Stimulated activated CD4-positive, alpha-beta T cell treated with anti-CD3 and anti-CD28 coated beads, Interleukin-1b, Interleukin-23, amount 100 ng/mL, for 48 hours (primary cell): ENCODE measurements at places on chromosomes 5 and 9.
A peak's percentile ranks its signal among the peaks of the same experiment; 100 is the strongest.

DNA sequence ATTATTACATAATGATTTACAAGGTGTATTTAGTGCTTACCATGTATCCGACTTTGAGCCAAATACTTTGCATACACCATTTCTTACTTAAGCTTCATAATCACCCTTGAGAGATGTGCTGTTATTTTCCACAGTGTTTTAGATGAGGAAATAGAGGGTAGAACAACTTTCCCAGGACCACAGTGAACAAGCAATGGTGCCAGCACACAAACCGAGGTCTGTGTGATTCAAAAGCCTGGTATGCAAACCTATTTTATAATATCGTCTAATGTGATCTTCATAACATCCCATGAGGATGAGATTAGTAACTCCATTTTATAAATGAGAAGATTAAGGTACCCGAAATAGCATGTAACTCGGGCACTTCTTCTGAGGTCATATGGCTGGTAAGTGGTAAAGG is 294.7 kb downstream of the NSG2 start:
- DNase-seq = no peak

DNA sequence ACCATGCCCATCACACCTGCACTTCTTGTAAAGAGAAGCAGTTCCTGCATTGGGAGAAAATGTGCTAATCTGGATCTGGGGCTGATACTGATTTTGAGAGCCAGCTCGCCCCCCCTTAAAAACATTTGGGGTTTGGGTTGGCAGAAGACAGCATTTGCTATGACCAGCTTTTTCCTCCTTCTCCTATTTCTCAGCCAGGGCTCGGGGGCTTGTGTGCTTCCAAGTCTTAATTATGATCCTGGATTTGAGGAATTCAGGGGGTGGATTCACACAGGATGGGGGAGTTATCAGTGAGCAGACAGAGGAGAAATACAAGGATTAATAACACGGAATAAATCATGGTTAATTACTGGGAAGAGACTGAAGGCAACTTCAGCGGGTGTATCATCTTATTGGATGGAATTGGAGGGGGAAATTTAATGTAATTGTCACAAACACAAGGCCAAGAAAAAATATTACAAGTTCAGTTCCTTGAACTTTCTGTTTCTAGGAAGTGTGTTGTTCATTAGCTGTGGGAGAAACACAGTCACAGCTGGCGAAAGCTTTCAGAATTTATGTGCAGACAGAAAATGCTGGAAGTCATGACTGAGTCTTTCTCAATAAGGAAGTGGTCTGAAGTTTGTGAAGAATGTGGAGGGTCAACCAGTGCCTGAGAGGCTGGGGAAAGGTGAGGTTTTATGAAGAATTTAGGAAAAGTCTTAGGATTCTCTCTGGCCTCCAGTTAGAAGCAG is 15.3 kb downstream of the C9orf152 start:
- no peak for DNase-seq

DNA sequence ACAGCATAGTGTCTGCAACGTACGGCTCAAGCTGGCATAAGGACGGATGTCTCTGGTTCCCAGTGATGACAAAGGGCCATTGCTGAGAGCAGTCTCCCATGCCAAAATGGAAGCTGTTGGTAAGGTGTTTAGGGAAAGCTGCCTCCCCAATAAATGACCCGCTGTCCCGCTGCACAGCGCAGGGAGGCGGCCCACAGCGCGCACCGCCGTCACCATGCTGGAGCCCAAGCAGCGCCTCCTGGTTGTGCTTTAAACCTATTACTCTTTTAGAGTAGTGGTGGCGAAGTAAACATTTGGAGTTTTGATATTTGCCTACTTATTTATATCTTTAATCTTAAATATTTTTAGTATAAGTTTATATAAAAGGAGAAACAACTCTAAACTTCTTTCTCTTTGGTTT is 70.4 kb upstream of the C5orf63 start:
- DNase-seq = no peak

GRCh38 chr9:100070104-100071041 is 28.4 kb downstream of the ERP44 start:
- no peak for DNase-seq

DNA sequence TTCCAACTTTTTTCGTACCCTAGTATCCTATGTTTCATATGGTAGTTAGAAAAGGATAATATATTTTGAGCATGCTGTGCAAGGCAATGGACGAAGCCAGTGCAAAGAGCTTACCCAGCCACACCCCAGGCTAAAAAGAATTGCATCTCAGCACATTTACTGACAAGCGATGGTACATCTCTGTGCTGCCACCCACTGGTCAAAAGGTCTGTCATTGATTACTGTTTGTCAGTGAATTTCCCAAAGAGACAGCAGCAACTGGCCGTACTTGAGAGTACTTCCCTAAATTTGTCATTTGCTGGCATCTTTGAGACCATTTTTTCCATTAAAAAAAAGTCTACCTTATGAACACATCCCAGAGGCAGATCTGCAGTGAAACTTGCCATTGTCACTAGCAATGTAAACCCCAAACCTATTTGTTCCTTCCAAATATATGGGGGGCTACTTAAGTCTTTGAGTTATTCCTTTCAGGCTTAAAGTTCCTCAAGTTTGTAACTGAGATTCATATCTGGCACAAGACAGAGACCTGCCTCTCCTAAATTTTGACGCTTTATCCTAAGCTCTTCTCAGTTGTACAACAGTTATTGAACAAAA is 184.3 kb downstream of the CTNND2 start:
- DNase-seq = no peak

GRCh38 chr9:97480174-97480573 is 21.3 kb upstream of the TMOD1 start:
- no peak for DNase-seq

GRCh38 chr5:141051521-141051866 is 320 bp downstream of the PCDHB1 start:
- no peak for DNase-seq

DNA sequence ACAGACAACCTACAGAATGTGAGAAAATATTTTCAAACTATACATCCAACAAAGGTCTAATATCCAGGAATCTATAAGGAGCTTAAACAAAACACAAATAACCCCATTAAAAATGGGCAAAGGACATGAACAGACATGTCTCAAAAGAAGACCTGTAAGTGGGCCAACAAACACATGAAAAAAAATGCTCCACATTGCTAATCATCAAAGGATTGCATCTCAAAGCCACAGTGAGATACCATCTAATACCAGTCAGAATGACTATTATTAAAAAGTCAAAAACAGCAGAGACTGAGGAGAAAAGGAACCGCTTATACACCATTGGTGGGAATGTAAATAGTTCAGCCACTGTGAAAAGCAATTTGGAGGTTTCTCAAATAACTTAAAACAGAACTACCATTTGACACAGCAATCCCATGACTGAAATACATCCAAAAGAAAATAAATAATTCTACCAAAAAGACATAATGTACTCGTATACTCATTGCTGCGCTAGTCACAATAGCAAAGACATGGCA is 39.1 kb upstream of the C5orf63 start:
- DNase-seq = no peak

DNA sequence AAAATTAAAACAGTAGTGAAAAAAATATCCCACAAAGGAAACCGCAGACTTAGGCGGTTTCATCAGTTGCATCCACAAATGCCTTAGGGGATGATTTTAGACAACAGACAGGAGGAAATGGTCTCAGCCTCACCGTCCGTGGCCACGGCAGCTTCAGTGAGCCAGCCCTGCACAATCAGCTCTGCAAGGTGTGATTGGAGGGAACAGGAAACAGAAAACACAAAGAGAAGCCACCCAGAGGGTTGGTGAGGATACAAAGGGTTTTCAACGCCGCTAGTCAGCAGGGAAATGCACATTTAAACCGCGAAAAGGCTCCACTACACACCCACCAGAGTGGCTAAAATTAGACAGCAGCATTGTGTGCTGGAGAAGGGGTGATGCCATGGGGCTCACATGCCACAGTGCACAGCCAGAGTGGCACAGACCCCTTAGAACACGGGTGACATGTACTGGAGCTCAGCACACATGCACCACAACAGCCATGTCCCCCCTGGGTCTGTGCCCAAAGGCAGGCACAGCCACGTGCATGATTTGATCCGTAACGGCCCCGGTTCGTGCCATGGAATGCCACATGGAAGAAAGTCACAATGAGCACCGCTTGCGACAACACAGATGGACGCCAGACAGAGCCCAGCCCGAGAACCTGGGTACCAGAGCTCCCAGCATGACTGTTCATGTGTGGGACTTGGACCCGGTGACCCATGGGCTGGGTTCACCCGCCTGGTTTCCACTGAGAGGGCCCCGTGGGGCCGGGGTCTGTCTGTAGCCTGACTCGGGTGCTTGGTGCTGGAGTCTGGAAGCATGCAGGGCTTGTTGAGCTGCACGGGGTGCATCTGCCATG is 18.3 kb upstream of the TERT start:
- no peak for DNase-seq

- DNase-seq = no peak
These were observed 14.3 kb downstream of the CNTFR start for GRCh38 chr9:34575241-34575640.

GRCh38 chr9:31393240-31393639 is 991.2 kb upstream of the ACO1 start:
- no peak for DNase-seq

GRCh38 chr9:93124793-93125192 is 9.3 kb downstream of the NINJ1 start:
- DNase-seq = no peak

DNA sequence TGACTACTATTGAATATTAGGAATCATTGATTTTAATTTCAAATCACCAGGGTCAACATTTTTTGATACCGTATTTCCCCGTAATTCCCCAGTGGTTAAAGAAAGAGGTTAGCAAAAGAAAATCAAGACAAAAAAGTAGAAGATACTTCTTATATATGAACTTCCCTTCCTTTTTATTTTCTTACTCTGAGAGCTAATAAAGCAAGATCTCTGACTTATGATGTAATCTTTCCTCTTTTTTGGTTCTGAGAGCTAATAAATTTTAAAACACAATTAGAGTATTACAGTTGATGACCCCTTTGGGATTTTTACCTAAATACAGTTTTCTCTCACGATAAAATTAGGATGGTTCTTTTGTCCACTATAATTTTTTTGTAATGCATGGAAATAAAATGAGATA is 9.2 kb upstream of the FYB1 start:
- DNase-seq = no peak

- no peak for DNase-seq
These were observed 29.9 kb upstream of the PDE4D start for GRCh38 chr5:59923465-59923864.

- no peak for DNase-seq
These were observed 94.8 kb upstream of the CDKN2B start for GRCh38 chr9:22103685-22104575.

DNA sequence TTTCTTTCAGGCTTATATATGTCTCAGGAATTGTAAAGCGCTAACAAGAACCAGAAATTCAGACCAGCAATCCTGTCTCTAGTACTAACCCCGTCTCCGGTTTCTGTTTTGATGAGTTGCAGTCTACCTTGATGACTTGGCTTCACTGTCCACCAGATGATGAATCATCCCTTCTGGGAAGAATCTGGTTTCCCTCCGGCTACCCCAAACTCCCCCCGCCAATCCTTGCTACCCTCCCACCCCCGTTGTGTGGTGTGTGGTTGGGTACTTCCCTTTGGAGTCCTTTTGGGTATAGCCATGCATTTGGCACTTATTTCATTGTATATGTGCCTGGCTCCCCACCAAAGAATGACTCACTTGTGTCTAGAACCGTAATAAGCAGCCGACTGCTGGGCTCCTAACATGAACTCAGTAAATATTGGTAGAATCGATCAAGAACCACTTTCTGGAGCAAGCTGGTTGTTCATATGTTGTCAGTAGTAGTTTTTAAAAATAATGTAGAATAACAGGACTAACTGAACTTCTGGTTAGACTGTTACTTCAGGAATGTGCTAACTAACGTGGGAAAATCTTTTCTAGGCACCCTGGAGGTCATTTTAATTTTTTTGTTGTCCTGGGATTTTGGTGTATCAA is 8.3 kb upstream of the TGFBI start:
- DNase-seq = peak; percentile 29

GRCh38 chr5:56288873-56289601 is 55.9 kb upstream of the ANKRD55 start:
- DNase-seq = no peak

- DNase-seq = no peak
These were observed 7.8 kb downstream of the LPAR1 start for GRCh38 chr9:111030492-111030891.

- peak; percentile 70 for DNase-seq
These were observed 44.0 kb upstream of the NCS1 start for GRCh38 chr9:130128251-130128650.

DNA sequence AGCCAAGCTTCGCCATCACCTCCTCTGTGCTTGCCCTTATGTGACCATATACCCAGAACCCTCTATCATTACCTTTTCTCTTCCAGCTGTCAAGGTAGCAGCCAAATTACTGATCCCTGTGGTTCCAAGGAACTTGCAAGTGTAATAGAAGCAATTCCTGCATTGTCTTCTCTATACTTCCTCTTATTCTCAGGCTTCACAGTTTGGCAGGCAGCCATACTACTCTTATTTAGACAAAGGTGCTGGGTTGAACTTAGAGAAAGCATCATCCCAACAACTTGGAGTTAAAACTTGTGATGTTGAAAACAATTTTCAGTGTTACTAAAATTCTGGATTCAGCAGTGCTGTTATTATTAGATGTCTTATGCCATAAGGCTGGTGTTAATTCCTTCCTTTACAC is 93.2 kb downstream of the NLN start:
- DNase-seq = no peak

DNA sequence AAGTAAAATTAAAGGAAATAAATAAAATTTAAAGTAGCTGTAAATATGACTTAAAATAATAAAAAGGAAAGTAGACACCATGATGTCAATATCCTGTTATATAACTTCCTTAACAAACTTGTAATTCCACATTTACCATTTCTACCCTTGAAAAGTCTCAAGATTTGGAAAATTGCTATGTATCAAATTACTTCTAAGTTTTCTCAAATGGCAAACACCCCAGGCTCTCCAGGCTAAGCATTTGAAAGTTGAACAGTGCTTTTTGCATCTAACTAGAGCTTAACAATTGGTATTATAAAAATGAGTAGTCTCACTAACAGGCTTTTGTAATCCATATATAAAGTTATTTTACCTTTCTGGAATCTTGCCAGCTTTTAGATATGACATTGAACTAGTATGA is 41.5 kb upstream of the MACIR start:
- DNase-seq = no peak

GRCh38 chr5:136776022-136776927 is 410.9 kb upstream of the TRPC7 start:
- DNase-seq = no peak

DNA sequence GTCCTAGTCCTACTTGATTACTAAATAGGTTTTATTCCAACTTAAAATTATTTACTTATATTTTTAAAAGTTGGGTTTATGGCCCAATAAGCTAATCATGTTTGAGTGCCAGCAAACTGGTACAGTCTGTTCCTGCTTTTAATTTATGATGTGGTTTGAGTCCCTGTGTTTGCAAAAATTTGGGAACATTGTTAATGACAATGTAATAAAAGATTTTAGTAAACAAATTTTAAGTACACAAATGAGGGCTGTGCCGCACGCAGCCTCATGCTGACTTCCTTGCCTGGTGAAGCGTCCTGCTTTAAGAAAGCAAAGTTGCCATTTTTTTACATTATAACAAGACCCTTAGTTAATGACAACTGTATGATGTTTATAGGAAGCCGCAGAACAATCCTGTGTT is 96.8 kb upstream of the MAP1B start:
- DNase-seq = no peak
